NCI-H1436 treated with DMSO at 0.1 percent for 48 hours (cell line): ENCODE measurements at places on chromosomes 1 and 21.

- no peak for DNase-seq
Observed at GRCh38 chr1:1200876-1201810, 5.2 kb downstream of the TNFRSF18 start.

DNA sequence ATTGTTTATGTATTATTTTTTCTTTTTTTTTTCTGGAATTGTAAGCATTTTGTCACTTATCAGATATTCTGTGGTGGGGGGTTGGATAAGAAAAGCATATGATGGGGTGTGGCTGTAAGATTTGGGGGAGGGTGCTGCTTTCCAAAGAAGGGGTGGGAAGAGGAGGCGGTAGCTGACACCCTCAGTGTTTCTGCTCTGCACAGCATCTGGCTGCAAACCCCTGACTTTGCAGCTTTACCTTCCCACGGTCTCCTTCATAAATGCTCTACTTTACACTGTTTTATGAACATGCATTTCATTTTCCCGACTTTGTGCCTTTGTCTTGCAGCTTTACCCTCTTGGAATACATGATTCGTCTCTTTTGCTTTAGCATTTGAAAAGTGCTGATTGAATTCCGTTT, 7.6 kb downstream of the FMN2 start:
- DNase-seq, result no peak

GRCh38 chr1:231295938-231296337, 41.7 kb downstream of the EXOC8 start:
- no peak for DNase-seq

DNA sequence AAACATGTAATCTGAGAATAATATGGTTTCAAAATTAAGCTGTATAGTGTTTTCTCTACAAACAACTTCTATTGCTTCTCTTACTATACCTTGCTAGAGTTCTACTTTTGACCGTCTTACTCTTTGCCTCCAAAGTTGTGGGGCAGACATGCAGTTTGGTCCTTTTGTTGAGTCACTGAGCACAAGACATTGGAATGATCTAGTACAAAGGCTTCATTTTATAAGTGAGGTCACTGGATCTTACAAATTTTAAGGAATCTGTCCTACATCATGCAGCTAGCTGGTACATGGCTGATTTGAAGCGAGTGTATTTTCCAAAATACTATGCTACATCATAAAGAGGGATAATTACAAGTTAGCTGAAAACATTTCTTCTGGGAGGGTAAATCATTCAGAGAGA, 28.8 kb downstream of the OR10J1 start:
- DNase-seq, result no peak

DNA sequence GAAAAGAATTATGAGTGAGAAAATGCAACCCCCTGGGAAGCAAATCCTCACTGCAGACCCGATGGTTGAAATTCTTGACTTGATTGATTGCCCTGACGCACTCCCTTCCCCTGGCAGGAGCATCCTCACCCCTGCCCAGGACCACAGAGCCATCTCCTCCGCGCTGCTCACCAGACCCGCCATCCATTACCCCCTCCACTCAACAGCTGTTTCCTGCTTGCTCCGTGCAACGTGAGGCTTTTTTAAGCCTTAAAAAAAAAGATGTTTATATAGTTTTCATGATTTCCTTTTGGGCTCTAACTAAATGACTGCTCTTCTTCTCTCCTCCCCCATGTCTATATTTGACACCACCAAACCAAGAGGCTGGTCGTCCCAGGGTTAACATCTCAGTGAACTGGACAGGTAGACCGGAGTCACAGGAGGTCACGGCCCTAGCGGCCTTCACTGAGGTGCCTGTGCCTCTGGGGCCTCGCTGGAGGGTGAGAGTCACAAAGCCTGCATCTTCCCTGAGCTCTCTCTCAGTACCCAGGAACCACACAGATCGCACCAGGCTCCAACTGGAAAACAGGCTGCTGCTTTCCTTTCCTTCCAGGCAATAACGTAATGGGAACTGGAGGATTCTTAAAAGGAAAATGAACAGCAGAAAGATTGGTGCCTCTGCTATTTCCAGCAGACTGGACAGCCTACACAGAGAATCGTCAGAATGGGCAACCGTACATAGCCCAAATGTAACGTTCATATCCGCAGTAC, 49.8 kb downstream of the ZBTB18 start:
- DNase-seq, result no peak

DNA sequence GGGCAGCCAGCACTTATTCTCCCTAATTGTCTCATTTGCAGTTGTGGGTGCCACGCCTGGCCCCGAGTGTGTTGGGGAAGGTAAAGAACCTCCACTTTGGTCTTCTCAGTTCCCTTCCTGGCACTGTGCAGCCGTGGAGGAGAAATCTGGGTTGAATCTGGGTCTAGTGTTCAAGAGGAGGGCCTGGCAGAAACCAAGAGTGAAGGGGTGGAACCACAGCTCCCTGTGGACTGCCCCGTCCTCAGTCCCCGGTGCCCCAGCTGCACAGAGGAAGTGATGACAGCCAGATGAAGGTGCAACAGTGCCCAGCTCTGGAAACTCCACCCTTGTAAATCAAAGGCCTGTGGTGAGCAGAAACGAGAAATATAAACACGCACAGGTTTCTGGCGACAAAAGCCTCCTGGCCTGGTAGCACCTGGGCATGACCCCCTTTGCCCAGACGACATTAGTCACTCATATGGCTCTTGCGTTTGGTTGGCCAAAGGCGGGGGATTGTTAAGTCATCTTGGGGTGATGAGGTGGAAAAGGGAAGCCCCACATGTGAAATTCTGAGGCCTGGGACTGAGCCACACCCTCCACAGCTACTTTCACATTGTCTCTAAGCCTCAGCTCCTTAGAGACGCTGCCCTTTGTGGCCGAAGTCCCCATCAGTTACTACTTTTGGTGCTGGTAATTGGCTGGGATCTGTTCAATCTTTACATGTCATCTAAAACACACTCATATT, 4.2 kb upstream of the ECE1 start:
- no peak for DNase-seq

DNA sequence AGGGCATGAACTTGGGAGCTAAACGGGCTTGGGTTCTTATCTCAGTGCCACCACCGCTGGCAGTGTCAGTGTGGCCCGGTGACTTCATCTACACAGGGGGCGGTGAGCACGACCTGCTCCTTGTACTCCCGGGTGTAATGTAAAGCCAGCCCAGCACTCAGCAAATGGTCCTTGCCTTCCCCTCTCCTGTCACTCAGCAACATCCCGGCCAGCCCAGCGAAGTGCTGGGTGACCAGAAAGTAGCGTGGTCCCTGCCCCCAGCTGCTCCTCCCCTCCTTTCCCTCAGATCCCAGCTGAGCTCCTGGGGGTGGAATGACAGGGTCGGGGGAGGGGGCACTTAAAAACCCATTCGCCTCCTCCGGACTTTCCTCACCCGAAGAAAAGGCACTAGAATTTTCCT, 7.2 kb downstream of the KCNN3 start:
- no peak for DNase-seq

- DNase-seq, result no peak
Observed at GRCh38 chr1:70090875-70091274, 114.5 kb downstream of the LRRC40 start.

DNA sequence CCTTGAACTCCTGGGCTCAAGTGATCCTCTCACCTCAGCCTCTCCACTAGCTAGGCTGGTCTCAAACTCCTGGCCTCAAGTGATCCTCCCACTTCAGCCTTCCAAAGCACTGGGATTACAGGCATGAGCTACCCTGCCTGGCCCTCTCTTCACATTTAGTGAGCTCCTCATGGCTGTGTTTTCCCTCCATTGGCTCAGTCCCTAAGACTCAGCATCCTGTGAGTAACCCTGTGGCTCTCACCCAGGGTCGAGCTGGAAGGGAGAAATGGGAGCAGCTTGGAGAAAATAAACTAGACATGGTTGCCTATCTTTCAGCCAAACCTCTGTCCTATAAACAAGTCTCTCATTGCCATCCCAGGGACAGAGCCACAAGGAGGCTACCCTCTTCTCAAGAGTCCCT, 17.5 kb downstream of the NCF2 start:
- DNase-seq, result no peak

DNA sequence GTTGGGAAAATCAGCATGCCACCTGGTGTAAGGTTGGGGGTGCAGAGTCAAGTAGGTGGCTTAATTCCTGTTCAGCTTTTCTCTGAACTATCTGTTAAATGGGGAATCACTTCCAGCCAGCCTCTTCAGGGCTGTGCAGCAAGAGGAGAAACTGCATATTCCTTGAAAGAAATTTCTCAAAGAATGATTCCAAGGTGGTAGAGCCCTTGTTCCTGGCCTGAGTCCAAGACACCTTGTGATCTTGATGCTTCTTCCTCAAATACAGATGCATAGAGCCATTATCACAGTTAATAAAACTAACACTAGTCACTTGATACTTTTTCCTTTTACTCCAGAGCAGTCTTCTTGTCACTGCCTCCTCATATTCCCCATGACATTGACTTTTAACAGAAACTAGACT, 5.2 kb downstream of the TXLNA start:
- DNase-seq, result no peak

DNA sequence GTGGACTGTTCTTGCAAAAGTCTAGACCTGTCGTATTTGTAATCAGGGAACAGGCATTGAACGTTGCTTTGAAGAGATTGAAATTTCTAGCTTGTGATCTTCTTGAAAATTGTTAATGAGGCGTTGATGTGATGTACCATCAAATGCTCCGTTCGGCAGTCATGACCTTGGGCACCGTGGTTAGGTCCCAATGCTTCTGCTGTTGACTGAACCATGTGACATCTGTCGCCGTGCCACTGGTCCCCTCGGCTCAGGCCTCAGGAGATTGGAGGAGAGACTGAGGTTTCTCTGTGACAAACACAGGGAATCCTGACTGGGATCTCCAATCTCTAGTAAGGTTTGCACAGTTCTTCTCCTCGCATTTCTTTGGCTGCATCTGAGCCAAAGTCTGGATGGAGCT, 18.1 kb upstream of the KCNAB2 start:
- no peak for DNase-seq

DNA sequence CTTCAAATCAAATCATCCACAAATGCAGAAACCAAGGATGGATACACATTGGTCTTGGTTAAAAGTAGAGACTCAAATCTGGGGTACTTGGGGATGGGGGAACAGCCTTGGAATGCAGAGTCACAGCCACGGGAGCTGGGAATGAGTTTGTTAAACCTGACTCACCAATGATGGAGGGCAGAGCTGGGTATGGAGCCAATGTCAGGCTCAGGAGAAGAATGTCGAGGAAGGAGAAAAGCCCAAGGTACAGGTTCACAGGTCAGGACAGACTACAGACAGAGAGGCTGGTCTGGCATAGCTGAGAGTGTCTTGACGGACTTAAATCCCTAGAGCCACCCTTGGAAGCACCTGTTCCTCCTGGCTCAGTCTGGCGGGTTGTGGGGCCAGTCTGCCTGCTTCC, 237.6 kb downstream of the NTNG1 start:
- DNase-seq, result no peak

DNA sequence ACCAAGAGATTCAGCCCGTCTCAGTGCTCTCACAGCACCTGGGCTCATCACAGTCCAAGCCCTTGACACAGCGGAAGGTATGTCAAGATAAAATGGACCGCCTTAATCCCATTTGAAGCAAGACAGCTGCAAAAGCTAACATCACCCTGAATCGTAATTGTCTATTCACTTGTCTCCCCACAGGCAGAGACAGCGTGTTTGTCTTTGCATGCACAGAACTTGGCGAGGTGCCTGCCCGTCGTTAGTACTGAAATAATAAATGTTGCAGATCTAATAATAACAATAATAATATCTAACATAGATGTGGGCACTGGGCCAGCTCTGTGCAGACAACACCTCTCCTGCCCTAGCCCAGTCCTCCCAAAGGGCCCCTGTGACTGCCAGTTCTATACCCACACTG, 271.7 kb downstream of the NPHP4 start:
- no peak for DNase-seq

GRCh38 chr1:158942490-158942889, 11.1 kb downstream of the PYHIN1 start:
- DNase-seq, result no peak

DNA sequence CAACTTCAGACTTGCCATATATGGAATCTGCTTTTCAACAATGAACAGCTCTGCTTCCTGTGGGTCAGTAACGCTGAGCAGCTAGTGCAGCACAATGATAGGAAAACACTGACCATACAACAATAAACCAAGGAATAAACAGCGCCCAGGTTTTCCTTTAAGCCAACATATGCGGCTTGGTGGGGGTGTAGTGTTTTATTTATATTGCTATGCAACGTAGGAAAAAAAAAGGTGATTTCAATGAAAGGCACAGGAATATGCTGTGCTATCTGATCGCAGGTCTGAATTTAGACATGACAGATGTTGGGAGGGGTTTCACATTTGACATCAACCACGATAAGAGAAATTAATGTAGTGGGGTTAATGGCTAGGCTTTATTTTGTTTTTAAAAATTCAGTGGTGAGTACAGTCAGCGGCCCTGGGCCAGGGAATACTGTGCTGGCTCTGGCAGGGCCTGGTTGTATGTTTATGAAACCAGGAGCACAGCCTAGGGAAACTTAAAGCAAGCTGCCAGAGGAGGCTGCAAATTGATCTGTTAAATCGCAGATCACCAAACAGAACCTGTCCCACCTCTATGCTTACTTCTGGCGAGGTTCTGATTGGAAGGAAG, 4.3 kb downstream of the TSPAN2 start:
- no peak for DNase-seq

DNA sequence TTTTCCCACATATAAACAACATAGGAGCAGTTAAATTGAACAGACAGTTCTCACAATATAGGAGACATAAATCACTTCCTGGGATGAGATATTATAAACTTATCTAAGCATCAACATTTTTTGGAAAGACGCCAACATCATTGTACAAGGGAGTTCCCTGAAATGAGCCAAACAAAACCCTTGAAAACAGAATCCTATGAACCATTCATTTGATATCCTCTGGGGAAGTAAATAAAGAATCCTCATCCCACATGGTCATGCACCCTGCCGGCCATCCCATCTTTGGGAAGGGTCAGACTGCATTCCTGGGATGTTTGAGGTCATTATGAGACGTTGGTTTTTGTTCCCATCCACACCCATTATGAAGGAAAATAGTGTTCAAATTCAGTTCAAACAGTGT, 111.8 kb upstream of the USP25 start:
- no peak for DNase-seq

- DNase-seq, result no peak
Observed at GRCh38 chr1:20685099-20685662, 24.0 kb upstream of the DDOST start.

- DNase-seq, result no peak
Observed at GRCh38 chr1:14163246-14163645, 435.2 kb upstream of the KAZN start.

DNA sequence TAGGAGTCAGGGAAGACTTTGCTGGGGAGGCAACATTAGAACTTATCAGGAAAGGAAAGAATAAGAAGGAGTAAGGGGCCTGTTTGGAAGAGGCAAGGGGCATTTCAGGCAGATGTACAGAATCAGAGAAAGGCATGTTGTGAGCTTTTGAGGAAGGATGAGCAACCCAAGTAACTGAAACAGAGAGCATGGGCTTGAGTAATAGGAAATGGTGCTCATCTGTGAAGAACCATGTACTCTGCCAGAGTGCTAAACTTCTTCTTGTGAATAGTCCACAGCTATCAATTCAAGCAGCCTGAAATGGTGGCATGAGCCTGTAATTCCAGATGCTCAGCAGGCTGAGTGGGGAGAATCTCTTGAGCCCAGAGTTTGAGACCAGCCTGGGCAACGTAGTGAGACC, 19.2 kb upstream of the PIGK start:
- DNase-seq, result no peak
